ENCODE measurements at places on chromosomes 4 and X.

DNA sequence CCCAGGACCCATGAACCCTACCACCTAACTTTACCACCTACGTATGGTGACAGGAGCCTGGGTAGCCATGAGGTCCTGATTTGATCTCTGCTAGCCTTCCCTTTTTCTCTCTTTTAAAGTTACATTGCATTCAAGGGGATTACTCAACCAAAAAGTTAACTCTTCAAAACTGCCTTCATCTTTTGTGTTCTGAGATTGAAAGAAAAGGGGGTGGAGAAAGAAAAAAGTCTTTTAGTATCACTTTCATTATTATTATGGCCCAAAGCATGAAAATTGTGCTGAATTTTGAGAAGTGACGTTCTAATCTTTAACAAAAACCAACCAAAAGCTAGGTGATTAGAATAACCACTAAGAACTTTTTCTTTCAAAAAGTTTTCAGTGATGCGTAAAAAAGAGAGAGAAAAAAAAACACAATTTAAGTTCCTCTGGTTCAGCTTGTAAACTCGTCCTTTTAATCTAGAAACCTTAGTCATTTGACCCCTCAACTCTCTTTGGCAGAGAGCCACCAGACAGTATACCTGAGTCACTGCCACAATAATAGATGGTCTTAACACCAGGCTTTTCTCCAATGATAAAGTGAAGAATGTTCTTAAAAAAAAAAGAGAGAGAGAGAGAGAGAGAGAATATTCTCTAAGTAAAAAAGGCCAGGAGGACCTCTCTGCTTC is 347.4 kb upstream of the FGF13 start:
- DNase-seq = no peak

GRCh38 chr4:2091990-2092668 is 33.0 kb downstream of the NAT8L start:
- DNase-seq = no peak

GRCh38 chrX:69210581-69210980 is 45.3 kb upstream of the PJA1 start:
- DNase-seq = no peak

- no peak for DNase-seq
Observed at GRCh38 chr4:6692806-6693205, 872 bp upstream of the S100P start.

DNA sequence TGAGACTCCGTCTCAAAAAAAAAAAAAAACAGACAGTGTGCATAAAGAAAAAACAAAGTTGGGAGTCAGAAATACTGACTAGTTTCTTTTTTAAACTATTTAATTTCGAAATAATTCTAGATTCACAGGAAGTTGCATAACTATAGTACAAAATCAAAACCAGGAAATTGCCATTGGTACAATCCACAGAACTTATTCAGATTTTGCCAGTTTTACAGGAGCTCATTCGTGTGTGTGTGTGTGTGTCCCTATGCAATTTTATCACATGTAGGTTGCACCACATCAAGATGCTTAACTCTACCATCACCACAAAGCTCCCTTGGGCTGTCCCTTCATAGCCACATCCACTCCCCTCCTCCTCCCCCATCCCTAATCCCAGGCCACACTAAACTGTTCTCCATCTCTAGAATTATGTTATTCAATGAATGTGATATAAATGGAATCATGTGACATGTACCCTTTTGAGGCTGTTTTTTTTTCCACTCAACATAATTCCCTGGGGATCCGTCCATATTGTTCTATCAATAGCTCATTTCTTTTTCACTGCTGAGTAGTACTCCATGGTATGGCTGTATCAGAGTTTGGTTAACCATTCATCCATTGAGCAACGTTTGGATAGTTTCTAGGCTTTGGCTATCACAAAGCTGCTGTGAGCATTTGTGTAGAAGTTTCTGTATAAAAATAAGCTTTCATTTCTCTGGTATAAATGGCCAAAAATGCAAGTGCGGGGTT is 16.3 kb upstream of the DDX3X start:
- no peak for DNase-seq

GRCh38 chrX:47643926-47644325 is 6.4 kb downstream of the ELK1 start:
- no peak for DNase-seq

DNA sequence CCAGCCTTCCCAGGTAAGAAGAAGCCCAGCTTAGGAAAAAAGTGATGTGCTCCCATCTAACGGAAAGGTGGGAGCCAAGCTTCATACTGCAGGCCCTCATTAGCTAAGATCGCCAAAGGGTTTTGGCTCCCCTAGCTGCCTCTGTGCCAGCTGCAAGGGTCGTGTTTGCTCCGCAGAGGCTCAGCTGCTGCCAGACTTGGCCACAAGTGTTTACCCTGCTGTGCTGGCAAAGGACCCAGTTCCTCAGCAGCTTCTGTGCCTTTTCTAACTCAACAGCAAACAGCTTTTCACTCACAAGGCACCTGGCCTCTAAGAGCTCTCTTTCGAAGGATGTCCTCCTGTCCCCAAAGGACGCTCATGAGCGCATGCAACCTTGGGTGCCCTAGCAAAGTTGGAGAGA is 12.2 kb upstream of the VMA21 start:
- no peak for DNase-seq

- no peak for DNase-seq
Observed at GRCh38 chr4:25310066-25310802, 2.3 kb upstream of the ZCCHC4 start.

- no peak for DNase-seq
Observed at GRCh38 chrX:1581132-1581531, 10.3 kb upstream of the AKAP17A start.

GRCh38 chr4:858041-858481 is 32.1 kb upstream of the CPLX1 start:
- DNase-seq = peak; percentile 37
